ENCODE measurements at places on chromosomes 3 and 15.

DNA sequence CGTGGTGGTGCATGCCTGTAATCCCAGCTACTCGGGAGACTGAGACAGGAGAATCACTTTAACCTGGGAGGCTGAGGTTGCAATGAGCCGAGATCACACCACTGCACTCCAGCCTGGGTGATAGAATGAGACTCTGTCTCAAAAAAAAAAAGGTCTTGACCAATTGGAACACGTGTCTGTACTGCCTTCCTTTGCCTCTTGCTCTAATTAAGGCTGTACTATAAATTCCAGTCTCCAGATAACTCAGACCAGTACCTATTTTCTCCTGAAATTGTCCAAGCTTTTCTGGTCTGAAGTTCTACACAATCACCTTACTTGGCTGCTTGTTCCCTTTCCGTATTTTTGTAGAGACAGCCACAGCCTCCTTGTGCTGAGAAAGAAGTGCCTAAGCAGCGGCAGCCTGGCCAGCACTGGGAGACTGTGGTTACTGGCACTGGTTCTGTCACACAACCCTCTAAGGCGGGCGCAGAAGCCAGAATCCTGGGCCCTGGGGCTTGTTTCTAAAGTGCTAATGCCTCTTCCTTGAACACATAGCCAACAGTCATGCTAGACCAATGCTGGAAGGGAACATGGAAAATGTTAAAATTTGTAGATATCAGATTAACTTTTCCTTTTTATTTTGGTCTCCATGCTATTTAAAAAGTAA is 6.2 kb upstream of the CEP70 start:
- peak; percentile 7 for DNase-seq

GRCh38 chr3:142976621-142977398 is 13.3 kb upstream of the PAQR9 start:
- DNase-seq = peak; percentile 93

DNA sequence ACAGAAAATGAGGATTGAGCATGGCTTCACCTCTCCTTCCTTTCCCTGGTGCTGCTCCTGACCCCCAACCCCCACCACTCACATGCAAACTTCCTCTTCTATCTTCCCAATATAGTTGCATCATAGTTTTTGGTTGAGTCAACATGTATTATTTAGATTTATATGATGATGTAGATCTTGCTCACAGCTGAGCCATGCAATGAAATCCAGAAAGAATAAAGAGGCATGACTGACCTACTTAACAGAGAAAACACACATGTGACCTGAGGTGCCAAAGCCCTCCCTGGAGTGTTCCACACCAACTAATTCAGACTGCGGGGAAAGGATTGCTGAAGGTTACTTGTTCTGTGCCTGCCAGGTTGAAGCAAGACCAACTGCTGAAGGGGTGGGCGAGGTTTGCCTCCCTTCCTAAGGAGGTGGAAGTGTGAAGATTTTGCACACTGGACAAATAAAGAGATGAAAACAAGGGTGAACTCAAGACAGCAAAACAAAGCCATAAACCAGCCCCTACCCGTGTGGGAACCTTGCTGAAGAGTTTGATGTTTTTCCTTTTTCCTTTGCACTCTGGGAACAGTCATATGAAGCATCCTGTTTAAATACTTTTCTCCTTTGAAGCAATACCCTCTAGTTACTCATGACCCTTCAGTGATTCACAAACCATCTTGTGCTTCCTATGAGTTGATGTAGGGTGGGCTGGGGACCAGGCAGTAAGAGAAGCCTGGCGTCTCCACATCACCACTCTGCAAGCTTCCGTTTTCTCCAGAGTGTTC is 155.2 kb upstream of the UBE2E1 start:
- DNase-seq = peak; percentile 85

- no peak for DNase-seq
Measured at GRCh38 chr3:27451842-27452241, 32.3 kb downstream of the SLC4A7 start.

GRCh38 chr3:11776346-11776745 is 70.3 kb downstream of the TAMM41 start:
- no peak for DNase-seq

DNA sequence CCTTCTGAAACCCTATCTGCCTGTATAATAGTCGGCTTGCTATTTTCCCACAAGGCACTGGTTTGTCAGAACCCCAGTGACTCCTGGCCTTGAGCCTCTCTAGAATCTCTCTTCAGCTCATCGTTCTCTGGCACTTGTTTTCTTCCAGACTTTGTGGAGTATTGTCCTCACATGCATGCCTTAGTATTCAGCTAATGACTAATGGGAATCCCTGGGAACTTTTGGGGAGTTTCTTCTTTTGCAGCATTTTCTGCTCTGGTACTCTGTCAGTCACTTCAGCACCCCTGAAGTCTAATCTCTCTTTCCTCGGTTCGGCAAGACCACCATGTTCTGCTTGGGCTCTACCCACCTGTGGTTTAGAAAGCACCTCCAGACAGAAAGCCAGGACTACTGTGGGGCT is 35.8 kb upstream of the THRB start:
- no peak for DNase-seq

DNA sequence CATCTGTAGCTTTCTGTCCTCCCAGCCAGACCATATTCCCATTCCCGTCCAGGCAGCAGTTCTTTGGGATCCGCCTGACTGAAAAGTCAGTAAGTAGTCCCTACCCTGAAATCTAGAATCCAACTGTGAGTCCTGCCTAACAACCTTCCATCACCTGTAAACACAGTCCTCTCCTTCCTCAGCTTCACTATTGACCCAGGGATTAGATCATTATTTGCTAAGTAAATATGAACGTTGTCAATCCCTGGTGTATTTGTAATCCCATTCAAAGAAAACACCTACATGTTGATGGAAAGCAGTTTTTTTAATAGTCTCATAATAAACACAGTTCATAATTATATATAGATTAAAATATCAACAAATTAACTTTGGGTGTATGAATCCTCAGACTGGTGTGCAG is 732 bp downstream of the SAXO2 start:
- no peak for DNase-seq

- no peak for DNase-seq
Measured at GRCh38 chr3:177731644-177732268, 534.5 kb upstream of the TBL1XR1 start.

GRCh38 chr3:182609575-182610156 is 183.6 kb upstream of the ATP11B start:
- no peak for DNase-seq

DNA sequence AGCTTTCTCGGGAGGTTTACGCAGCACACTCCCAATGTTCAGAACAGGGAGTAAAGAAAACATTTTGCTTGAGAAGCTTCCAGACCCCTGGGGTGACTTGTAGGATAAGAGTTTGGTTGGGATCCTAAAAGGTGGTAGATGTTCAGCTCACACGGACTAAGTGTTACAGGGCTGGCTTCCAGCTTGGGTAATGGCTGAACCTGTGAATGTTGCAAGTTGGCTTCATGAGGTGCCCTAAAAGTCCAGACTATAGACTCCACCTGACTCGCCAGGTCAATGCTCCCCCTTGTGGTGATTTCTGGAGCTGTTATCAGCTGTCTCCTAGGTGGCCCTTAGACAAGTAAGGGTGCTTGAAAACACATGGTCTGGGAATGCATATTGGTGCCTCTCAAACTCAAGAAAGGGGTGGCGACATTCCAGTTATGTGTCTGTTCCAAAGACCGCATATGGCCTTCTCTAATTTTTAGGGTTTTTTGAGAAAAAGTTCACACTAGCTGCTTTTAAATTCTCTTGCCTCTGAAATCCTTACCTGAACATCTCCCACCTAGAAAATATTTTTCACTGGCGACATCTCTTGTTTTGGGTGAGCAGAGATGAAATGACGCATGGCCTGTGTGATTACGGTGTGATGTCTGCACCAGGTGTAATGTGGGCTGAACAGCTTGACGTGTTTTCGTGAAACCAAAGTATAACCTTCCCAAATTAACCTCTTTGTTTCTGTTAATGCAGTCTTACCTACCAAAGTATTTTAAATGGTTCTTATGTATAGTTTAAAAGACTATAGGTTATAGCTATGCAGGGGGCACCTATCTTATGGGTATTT is 175.7 kb upstream of the KBTBD8 start:
- DNase-seq = peak; percentile 66

DNA sequence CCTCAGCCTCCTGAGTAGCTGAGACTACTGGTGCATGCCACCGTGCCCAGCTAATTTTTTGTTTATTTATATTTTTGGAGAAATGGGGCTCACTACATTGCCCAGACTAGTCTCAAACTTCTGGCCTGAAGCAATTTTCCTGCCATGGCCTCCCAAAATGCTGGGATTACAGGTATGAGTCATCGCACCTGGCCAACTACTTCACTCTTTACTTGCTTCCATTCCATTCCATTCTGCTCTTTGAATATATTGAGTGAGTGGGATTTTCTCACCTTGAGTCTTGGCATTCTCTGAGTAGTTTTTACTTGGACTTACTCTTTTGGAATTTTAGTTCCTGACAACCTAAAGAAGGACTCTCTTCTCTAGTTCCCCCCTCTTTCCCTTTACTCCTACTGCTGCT is 93.8 kb upstream of the UNC13C start:
- DNase-seq = no peak

DNA sequence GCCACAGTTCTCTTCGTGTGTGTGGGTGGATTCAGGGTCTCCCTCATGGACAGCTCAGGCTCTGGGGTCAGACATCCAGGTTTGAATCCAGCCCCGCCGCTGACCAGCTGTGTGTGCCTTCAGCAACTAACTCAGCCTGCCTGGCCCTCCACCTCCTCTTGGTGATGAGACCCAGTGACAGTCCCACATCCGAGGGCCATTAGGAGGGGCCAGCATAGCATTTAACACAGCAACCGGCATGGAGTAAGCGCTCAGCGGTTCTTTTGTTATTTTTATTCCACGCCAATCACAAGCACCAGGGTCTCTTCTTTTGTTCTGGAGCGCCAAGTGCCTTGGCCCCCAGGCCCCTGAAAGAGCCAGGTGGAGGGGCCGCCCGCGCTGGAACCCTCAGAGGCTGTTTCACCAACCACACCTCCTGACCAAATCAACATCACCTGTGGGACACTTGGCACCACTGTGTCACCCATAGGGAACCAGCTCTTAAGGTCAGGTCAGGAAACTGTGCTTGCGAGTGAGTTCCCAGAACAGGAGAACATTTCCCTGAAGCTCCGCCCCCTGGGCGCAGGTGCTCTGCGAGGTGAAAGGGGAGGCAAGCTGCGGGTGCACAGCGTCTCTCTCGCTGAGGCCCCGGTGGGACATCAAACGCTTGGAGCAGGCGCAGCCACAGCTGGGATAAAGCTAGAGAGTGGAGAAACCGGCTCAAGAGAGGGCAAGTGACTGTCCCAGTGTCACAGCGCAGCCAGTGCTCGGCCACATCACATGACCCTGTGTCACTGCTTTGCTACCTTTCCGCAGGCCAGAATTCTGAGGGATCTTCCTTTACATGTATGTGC is 311.3 kb downstream of the UACA start:
- DNase-seq = no peak

DNA sequence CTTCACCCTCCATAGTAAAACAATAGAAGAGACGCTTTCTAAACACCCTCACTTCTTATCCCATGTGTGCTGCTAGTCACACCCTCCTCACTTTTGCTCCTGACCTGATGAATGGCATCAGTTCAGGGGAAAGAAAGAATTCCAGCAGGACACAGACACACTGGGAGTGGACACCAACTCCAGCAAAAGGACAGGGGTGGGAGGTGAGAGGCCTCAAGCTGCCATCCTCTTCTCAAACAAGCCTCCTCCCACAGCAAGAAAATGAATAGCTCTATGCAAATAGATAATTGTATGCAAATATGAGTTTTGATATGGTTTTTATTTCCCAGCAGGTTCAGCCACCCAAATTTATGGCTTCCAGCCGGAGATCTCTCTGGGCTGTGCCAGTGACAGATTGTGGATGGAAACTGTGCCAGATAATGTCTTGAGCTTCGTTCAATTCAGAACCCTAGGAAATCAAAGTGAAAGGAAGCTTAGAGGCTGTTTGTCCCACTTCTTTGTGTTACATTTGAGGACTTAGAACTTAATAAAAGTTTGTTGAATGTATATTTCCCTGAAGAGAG is 209.3 kb upstream of the PPP2R3A start:
- DNase-seq = no peak

GRCh38 chr3:119751423-119751822 is 30.5 kb upstream of the NR1I2 start:
- no peak for DNase-seq

- no peak for DNase-seq
Measured at GRCh38 chr3:50300681-50301254, 1.6 kb upstream of the HYAL3 start.

DNA sequence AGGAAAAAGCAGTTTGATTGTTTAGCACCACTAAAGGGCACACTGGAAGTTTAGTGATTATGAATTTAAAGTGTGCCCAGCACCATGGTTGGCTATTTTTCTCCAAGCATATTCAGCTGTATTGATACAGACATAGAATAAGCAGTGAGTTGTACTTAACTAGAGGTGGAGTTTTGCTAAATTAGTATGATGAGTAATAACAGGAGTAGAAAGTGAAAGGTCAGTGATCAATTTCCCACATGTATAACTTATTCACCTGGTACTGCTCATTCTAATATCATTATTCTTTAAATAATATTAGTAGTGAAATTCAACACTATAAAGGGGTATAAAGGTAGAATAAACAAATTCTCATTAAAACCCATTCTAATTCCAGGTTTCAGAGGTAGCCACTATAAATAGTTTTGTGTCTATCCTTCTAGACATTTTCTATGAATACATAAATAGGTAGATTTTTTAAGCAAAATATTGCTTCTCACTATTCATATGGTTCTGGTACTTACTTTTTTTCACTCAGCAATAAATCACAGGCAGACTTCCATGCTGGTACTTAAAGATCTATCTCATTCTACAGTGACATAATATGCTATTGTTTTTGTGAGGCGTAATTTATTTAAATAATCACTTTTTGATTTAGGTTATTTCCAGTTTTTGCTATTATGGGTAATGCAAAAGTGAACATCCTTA is 732.9 kb downstream of the VGLL3 start:
- no peak for DNase-seq

DNA sequence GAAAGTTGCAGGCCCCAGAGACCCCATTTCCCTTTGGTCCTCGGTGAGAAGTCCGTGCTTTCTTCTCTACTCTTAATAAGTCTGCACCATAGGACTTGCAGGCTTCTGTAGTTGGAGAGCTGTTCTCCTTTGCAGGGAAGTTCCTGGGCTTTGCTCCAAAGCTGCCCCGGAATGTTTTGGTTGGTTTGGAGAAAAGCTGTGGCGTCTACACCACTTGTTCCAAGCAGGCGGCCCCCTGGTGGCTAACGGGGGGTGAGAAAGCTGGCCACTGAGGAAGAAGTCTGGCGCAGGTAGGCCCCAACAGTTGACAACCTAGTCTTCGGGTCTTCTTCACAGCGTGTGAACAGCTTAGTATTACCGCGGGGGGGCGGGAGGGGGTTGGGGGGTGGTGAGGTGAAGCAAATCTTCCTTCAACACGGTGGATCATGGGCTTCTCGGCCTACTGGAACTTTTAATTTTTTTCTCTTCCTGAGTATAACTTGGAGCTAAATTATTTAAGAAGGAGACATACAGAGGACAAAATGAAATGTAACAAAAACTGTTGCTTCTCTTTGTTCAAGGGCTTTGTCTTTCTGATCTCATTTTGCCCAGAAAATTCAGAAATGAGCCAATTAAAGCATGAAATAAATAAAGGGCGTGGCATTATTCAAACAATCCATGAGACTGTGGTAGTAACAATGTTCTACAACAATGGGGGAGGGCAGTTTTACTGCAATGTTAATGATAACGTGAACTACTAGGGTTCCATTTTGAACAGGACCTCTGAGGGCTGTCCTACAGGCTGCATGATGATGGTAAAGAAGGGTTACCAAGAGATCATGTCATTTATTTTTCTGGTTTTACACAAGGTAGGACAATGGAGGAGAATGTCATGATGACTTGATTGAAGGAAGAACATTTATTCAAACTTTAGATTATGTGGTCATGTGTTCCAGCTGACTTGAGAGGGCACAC is 2.2 kb upstream of the THRB start:
- DNase-seq = peak; percentile 35

- DNase-seq = no peak
Measured at GRCh38 chr3:157001221-157001957, 158.6 kb downstream of the CCNL1 start.
